NCI-H345 (cell line): ENCODE measurements at places on chromosomes 1 and 21.

DNA sequence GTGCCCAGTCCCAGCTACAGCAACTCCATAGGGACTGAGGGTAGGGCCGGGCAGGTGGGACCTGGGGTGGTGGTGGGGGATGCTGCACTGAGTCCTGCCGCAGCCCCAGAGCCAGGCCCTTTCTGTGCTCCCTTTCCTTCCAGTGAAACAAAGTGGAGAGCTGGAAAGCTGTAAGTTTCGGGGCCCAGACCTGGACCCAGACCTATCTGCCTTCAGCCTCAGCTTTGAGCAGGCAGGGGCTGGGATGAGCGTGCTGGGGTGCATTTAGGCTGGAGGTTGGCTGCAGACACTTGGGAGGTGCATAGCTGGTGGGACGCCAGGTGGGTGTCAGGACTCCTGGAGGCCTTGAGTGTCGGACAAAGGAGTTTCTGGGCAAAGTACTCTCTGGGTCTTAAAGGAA, 92.7 kb upstream of the C1orf174 start:
- no peak for DNase-seq

DNA sequence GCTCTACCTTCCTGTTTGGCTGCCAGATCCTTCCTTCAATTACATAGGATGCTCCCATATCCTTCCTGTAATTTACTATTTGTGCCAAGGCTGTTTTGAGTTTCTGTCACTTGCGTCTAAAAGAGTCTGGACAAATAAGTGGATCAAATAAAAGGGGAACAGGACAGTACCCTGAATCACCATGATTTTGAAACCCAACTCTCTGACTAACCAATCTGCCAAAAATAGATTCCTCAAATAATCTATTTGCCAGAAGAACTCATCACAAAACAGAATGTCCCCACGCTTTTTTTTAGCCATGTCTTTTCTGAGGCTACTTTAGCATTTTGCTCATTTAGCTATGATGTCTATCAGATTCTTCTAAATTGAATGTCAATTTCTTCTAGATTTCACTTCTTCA, 392.6 kb downstream of the NTNG1 start:
- DNase-seq = no peak

GRCh38 chr1:28518745-28519341, 13.0 kb downstream of the RCC1 start:
- DNase-seq = peak; percentile 32

DNA sequence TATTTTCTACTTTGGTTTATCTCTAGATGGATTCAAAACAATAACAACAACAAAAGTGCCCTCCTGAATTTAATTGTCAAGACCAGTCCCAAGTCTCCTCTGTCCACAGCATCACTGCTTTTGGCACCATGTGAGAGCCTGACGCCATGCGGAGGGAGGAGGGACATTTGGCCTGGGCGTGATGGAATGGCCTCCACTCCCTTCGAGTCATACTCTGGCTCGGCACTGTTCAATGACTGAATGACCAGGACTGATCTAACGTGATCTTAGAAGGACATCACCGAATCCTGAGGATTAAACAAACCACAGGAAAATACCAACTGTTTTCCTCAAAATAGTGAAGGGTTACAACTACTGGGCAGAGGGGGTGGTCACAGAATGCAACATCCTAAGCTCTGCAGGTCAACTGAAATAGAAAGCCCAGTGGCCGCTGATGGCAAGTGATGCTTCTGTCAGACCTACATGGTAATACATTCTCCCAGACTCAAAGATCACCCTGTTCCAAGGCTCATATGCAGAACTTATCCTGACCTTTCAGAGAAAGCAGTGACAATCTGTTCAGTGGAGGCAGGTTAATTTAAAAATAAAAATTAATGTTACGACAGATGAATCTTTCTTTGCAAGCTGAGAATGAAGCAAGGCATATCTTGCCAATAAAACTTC, 19.1 kb downstream of the SRSF4 start:
- no peak for DNase-seq

DNA sequence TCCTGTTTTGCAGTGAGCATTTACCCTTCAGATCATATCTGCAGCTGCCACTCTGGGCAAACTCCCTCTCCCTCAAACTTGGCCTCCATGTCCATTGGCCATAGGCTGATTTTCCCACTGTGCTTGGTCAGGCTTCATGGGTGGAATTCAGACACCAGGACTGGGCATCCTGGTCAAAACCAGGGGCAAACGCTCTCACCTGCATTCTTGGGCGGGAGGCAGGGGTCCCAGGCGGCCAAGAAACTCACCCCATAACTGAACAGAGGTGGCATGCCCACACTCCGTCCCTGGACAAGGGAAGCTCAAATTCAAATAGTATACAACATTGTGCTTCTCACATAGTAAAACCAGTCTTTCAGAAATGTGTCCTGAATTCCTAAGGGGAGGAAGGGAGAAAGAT, 81.1 kb upstream of the ZNF648 start:
- DNase-seq = no peak
